ENCODE measurements at places on chromosomes 6 and 20.

- no peak for DNase-seq
Measured at GRCh38 chr6:28658475-28659249, 133.0 kb downstream of the GPX5 start.

- DNase-seq, result no peak
Measured at GRCh38 chr6:45543298-45544235, 165.8 kb upstream of the SUPT3H start.

GRCh38 chr6:7737106-7737505, 11.2 kb downstream of the BMP6 start:
- no peak for DNase-seq

- no peak for DNase-seq
Measured at GRCh38 chr6:25360621-25361020, 81.4 kb downstream of the CARMIL1 start.

GRCh38 chr20:22447447-22447778, 137.0 kb downstream of the FOXA2 start:
- no peak for DNase-seq

DNA sequence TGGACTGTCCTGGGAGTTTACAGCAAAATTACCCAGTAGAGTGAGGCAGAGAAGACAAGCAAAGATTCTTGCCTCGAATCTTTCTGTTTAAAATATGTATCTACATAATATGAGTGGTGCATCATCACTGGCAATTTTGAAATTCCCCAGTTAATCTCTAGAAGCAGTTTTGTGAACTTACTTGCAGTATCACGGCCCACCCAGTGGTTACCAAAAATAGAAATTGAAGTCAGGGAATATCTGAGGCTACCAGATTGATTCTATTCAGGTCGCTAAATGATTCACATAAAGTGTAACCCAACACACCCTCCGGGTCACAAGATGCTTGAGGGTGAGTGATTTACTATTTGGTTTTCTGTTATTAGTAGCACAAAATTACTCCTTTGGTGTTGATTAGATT, 111.9 kb downstream of the PPP1R14C start:
- no peak for DNase-seq

DNA sequence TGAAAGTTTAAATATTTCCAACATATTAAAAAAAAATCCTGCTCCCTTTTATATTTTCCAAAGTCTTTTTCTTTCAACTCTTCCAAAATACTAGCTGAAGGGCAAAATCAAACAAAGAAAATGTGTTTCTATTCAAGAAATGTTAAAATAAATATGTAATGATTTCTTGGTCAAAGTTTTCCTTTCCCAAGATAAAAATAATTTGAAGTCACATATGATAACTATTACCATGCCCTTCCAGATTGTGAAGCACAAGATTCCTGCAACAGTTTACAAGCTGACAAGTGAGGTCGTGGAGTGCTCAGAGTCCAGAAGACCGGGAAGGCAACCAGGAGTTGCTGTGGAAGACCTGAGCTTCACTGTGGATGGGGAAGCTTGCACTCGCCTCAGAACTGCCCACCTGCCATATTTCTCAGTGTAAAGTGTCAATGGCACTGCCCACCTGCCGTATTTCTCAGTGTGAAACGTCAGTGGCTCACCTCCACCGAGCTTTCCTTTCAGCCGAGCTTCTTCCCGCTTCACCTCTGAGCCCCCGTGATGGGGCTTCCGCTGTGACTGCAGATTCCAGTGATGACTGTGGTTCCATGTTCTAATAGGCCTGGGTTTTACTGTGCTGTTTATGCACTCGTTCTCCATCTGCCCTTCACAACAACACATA, 160.5 kb downstream of the THBS2 start:
- no peak for DNase-seq

GRCh38 chr20:20699917-20700316, 12.5 kb downstream of the RALGAPA2 start:
- DNase-seq, result no peak

DNA sequence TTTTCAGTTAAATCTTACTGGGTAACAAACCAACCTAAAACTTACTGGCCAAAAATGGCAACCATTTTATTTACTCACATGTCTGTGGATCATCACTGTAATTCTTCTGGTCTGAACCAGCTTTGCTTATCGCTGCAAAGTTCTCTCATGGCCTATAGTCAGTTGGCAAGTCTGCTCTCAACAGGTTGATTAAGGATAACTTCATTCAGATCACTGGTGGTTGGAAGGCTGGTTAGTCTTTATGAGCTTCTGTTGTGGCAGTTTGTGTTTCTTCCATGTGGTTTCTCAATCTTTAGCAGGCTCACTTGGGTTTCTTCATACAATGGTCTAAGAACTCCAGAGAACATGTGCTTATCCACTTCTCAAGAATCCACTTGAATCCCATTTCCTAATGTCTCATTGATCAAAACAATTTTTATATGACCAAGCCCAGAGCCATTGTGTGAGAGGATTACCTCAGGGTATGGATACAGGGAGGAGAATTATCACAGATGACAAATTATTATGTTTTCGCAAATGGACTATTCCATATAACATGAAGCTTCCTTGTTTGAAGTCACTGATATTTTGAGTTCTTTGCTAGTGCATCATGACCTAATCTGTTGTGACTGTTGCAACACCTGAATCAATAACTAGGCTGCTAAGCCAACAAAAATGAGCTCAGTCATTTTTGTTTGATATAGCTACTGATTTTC, 155.4 kb upstream of the BMP2 start:
- no peak for DNase-seq

- DNase-seq, result no peak
Measured at GRCh38 chr20:57838670-57839151, 128.9 kb upstream of the PMEPA1 start.

- DNase-seq, result no peak
Measured at GRCh38 chr20:61056627-61057442, 195.2 kb upstream of the CDH4 start.

- no peak for DNase-seq
Measured at GRCh38 chr6:148758492-148758891, 11.7 kb downstream of the UST start.

GRCh38 chr6:11161031-11161956, 49.8 kb upstream of the ERVFRD-1 start:
- no peak for DNase-seq

DNA sequence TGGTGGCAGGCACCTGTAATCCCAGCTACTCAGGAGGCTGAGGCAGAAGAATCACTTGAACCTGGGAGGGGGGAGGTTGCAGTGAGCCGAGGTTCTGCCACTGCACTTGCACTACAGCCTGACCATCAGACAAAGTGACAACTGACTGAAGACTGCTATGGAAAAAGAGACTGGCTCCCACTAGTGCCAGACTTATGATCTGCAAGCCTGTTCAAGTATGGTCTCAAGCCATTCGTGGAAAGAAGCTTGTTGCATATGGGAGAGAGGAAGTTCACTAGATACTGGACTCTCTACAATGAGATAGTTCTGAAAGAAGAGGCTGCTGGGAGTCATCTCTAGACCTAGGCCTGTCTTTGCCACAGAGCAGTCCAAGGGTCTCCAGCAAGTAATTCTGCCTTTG, 26.7 kb downstream of the MDN1 start:
- DNase-seq, result peak; percentile 22

All from DMS153 (cell line).